ENCODE measurements at places on chromosomes 1 and 21.

DNA sequence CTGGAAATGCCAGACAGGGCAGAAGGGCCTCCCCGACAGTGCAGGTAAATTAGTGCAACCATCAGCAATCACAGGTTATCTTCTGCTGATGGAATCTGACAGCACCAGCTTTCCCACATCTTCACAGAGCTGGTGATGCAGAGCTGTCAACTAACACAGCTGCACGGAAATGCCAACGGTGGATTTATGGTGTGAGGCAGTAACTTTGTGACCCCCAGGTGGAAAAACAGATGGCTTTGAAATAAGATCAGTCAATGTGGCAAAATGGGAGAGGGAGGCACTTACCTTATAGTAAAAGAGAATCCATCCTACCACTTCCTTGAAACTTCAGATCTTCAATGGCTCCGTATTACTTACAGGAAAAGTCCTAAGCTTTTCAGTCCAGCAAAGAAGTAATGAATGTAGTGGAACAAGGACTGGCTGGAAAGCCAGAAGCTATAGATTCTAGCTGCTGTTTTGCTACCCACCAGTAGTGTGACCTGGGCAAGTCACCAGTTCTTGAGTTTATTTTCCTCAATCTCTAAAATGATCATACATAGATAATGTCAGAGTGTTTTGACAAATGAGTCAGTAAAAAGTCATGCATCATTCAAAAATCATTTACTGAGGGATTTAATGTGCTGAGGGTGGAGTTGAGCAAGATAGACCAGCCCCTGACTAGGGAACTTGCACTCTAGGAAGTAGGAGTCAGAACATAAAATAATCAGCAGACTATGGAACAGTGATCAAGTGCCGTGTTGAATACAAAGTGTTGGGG lies 245.7 kb upstream of the JUN start:
- no peaks in the 10 kb centered on the region for H3K36me3 ChIP-seq
- no peak for DNase-seq

DNA sequence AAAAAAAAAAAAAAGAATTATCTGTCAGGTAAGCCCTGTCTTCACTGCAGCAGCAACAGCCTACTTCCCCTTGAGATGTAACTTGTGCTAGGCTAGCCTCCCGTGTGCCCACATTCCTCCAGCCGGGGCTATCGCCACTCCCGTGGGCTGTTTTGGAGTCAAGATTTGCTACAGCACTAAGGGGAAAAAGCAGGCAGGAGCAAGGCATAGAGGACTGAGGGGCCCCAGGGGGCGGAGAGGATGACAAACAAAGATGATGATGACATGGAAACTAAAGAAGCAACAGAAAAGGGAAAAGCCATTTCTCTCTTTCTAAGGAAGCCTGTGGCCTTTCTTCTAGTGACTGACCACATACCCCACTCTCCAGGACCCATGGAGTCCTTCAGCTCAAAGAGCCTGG lies 1.9 kb downstream of the TNFAIP8L2 start:
- no peak overlapping the region for H3K4me3 ChIP-seq
- H3K36me3 ChIP-seq = peaks cover 45% of the 10 kb centered on the region

DNA sequence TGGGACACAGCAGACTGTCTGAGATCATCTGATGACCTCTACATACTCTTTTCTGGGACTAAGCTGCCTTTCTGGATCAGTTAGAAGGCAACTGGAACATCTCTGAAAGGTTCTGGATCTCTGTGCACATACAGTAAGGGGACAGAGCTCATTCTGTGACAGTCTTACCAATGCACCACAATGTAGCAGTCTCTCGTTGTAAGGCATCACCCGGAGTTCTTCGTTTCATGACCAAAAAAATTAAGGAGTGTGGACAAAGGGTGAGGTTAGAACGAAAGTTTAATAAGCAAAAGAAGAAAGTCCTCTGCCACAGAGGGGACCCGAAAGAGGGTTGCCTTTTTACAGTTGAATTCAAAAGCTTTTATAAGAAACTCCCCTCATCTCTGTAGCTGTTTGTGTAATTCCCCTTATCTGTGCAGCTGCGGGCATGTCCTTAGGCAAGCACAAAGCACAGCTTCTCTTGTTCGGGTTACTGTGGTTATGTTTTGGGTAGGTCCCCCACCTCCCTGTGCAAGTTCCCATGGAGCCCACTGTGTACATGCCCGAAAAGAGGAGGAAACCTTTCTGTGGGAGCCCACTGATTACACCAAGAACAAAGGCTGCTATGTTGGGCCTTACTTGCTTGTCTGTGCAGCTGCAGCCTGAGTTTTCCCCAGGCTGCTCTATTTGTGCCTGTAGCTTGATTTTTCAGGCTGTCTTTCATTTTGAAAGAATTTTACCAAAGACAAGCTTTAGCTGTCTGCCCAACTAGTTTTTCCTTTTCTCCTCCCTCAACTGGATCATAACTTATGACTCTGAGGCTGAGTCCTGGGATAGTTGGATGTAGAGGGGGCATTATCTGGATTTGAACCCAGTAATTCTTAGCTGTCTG lies 53.1 kb upstream of the CACNA1E start:
- peak overlapping the region; percentile 57 for H3K27ac ChIP-seq
- H3K36me3 ChIP-seq = no peaks in the 10 kb centered on the region
- H3K27me3 ChIP-seq = no peaks in the 10 kb centered on the region
- DNase-seq = peak; percentile 79
- peaks cover 13% of the 10 kb centered on the region for H3K4me1 ChIP-seq

DNA sequence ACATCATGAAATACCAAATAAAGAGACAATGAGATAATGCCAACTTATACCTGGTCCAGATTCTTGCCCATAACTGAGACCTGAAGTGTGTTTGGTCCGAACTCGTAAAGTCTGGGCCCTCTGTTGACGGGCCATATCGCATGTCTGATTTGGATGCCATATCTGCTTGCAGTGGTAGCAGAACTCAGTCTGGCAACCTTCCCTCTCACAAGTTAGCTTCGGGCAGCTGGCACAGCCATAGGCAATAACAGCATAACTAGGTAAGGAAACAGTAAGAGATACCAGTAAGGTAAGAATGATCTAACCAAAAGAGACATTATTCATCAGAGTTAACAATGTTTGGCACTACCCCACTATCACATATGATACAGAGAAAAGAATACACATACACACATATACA lies 15.1 kb downstream of the RNF19B start:
- DNase-seq = no peak
- H3K27ac ChIP-seq = no peak overlapping the region
- no peaks in the 10 kb centered on the region for H3K27me3 ChIP-seq
- H3K4me3 ChIP-seq = no peak overlapping the region

GRCh38 chr1:93346421-93346993 lies 800 bp downstream of the DR1 start:
- H3K27ac ChIP-seq = peak overlapping the region; percentile 94
- no peaks in the 10 kb centered on the region for H3K27me3 ChIP-seq
- H3K4me1 ChIP-seq = peaks cover 2% of the 10 kb centered on the region
- H3K36me3 ChIP-seq = no peaks in the 10 kb centered on the region

DNA sequence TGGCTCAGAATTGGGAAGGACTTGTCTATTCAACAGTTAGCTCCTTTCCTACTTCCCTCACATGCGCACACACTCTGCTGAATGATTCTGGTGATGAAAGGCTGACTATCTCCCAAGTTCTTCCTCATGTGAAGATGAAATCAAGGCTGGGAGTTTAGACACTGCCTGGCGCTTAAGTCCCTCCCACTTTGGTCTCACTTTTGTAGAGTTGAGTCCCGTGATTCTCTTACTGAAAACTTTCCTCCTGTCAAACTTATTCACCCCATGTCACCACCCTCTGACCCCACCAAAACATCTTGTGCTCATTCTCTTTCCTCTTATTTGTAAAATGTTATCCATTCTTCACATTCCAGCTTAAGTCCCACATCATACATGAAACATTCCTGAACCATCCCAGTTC lies 8.4 kb upstream of the MRPS6 start:
- H3K36me3 ChIP-seq = no peaks in the 10 kb centered on the region
- no peak overlapping the region for H3K27ac ChIP-seq
- no peaks in the 10 kb centered on the region for H3K4me1 ChIP-seq
- H3K27me3 ChIP-seq = no peaks in the 10 kb centered on the region

- no peak for DNase-seq
- H3K27ac ChIP-seq = peak overlapping the region; percentile 26
- H3K4me1 ChIP-seq = peaks cover 15% of the 10 kb centered on the region
- no peaks in the 10 kb centered on the region for H3K36me3 ChIP-seq
- no peak overlapping the region for H3K4me3 ChIP-seq
Observed at GRCh38 chr1:91806769-91807700, 78.9 kb downstream of the TGFBR3 start.

- no peak overlapping the region for H3K4me3 ChIP-seq
- DNase-seq = no peak
- H3K36me3 ChIP-seq = no peaks in the 10 kb centered on the region
- H3K27me3 ChIP-seq = no peaks in the 10 kb centered on the region
- no peak overlapping the region for H3K27ac ChIP-seq
- no peaks in the 10 kb centered on the region for H3K4me1 ChIP-seq
Observed at GRCh38 chr1:206047271-206047670, 5.7 kb upstream of the RHEX start.

DNA sequence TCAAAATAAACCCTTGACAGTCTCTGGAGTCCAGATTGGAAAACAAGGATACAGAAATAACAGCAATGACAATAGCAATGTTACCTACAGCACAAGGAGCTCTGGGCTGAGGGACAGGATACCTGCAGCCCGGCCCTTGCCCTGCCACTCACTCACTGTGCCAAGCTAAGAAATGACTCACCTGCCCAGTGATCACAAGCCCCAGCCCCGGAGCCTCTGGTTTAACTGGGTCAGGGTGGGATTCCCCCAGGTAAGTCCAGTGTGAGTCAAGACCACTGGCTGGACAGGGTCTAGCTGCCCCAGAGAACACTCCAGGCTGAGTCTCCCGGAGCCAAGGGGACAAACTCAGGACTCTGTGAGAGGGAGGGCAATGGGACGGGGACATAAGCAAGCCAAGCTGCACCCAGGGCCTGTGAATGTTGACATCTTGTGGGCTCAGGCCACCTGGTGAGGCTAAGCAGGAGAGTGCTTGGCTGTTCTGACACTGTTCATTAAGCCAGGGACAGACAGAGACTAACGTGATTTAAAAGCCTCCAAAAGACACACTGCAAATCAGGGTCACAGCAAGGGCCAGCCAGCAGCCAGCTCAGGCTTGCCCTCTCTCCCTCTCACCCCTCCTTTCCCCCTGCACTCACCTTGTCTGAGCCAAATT lies 64.1 kb downstream of the MIS18A start:
- no peak overlapping the region for H3K4me3 ChIP-seq
- no peak overlapping the region for H3K27ac ChIP-seq
- DNase-seq = no peak
- no peaks in the 10 kb centered on the region for H3K4me1 ChIP-seq
- H3K27me3 ChIP-seq = no peaks in the 10 kb centered on the region
- no peaks in the 10 kb centered on the region for H3K36me3 ChIP-seq

GRCh38 chr1:46687093-46687659 lies 15.5 kb downstream of the TEX38 start:
- H3K27me3 ChIP-seq = no peaks in the 10 kb centered on the region
- no peak overlapping the region for H3K27ac ChIP-seq
- H3K4me3 ChIP-seq = no peak overlapping the region
- peaks cover 4% of the 10 kb centered on the region for H3K4me1 ChIP-seq
- DNase-seq = peak; percentile 85
- H3K36me3 ChIP-seq = peaks cover 14% of the 10 kb centered on the region

All from spinal cord (tissue), 10 donors.